ENCODE measurements at places on chromosomes 3 and 15.

DNA sequence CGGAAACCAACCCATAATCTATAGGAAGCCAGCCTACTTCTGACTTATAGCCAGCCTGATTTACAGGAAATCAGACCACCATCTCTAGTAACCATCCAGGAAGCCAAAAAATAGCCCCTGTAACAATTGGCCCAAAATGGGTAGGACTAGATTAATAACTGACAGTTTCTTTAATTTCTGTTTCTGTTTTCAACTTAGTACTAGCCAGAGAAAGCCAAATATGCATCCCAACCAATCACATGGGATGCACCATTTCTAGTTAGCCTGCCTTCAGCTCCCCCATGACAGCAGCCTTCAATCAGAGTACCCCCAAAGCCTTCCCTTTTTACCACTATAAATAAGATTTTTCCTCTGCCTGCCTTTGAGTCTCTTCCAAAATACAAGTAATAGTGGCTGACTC is 239.1 kb upstream of the GADL1 start:
- no peak for DNase-seq

DNA sequence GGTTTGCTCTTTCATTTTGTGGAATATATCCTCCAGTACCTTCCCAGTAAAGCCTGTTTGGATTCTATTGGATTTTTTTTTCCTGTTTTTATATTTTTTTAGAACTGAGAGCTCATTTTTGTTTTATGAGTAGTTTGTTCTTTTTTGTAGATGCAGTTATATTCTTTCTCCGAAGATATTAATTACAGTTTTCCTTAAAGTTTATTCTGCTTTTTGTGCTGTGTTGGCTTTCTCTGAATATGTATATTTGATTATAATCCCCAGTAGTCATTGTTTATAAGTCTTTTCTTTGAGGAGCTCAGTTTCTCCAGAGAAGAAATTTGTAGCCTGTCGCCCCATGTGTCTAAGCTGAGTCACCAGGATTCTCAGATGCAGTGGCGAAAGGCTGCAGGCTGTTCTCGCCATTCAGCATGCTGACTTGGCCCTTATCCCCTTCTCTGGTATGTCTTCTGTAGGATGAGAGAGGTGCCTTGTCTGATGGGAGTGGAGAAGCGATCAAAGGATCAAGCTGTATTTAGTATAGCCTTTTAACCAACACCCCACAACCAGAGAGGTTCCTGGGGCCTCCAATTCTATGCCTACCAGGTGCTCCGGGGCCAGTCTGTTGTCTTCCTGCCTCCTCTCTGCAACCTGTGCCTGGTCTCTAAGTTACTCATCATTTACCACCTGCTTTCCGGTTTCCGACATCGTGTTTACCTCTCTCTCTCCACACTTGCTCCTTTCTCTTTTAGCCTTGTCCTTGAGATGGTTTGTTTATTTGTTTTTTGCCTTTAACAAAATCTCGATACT is 31.7 kb upstream of the MFSD1 start:
- DNase-seq: no peak

GRCh38 chr15:51475736-51476135 is 134.3 kb downstream of the GLDN start:
- no peak for DNase-seq

- DNase-seq: no peak
These were observed 11.1 kb downstream of the RAD18 start for GRCh38 chr3:8952130-8952529.

- DNase-seq: no peak
These were observed 13.9 kb downstream of the NLGN1 start for GRCh38 chr3:173411375-173411973.

DNA sequence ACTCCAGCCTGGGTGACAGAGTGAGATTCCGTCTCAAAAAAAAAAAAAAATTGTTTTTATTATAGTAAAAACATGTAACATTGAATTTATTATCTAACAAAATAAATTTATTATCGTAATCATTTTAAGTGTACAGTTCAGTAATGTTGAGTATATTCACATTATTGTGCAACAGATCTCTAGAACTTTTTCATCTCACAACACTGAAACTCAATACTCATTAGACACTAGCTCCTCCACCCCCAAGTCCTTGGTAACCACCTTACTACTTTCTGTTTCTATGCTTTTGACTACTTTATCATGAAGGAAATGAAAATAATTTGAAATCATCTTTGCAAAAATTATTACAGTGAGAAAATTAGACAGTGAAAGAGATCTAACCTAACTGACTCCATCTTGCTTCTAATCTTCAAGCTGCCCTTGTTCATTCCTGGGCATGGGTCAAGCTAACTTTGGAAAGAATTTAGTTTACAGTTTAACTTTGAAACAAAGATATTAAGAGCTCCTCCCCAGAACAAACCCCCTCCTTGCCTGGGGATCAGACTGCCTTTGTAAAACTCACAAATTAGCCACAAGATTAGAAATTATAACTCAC is 15.0 kb upstream of the FYCO1 start:
- no peak for DNase-seq

DNA sequence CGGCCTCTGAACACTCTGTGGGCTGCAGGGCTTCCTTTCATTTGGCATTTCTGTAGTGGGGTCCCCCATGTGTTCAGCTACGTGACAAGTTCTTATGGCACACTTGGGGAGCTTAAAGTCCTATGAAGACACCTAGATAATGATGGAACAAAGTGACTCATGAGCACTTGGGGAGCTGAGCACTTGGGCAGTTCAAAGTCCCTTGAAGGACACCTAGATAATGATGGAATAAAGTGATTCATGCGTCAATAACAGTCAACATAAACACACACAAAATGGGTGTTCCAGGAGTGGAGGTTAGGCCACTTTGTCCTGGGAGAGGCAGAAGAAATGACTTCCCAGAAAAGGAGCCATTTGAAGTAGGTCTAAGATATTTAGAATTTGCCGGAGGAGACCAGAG is 66.6 kb downstream of the LDHAL6B start:
- no peak for DNase-seq

DNA sequence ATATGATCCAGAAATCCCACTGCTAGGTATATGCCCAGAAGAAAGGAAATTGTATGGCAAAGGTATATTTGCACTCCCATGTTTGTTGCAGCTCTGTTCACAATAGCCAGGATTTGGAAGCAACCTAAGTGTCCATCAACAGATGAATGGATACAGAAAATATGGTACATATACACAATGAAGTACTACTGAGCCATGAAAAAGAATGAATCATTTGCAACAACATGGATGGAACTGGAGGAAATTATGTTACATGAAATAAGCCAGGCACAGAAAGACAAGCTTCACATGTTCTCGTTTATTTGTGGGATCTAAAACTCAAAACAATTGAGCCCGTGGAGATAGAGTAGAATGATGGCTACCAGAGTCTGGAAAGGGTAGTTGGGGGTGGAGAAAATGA is 55.5 kb upstream of the BDH1 start:
- DNase-seq: no peak

DNA sequence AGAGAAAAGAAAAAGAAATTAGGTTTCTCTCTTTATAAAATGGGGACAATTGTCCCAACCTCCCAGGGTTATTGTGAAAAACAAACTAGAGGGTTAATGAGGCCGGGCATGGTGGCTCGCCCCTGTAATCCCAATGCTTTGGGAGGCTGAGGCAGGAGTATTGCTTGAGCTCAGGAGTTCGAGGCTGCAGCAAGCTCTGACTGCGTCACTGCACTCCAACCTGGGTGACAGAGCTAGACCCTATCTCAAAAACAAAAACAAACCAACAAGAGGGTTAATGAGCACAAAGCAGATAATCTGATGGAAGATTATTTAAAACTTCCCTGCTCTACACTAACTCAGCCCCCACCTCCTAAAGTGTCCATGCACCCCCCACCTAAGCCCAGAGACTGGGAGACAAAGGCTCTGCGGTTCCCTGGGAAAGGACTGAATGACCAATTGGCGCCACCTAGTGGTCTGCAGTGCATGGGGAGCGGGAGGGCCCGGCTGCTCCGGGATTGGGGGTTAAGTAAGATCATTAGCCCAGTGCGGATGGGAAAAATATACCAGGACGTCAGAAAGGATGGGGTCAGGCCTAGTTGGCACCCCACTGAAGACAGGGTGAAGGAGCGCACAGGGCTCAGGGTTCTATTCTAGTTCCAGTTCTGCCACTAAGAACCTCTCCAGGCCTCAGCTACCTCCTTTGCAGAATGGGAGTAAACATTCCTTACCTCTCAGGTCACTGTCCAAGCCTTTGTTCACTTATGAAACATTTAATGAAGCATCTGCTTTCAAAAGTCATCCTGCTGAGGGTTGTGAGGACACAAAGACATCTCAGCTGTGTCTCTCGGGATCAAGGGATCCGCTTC is 15.6 kb downstream of the PIF1 start:
- DNase-seq: peak; percentile 41

- no peak for DNase-seq
These were observed 19.3 kb downstream of the UBR1 start for GRCh38 chr15:43086551-43086950.

- no peak for DNase-seq
These were observed 148.1 kb upstream of the SLC24A5 start for GRCh38 chr15:47972738-47973137.

DNA sequence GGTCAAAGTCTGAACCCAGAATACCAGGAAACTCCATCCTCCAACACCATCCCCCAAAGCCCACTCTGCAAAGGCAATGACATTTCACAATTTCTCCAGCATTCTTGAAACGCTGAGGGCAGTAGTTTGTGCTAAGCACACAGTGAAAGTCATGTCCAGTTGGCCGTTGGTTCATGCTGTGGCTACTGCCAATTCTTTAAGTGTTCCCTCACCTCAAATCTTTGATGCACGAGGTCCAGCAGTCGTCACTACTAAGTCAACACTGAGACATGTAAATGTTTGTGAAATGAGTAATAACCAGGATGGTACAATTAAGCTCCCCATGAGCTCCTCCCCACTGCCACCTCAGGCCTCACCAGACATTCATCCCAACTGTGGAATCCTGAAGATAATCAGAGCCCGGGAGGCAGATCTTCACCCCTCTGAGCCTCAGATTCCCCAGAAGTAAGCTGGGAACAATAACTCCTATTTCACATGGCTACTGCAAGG is 7.0 kb downstream of the SUCLG2 start:
- no peak for DNase-seq

DNA sequence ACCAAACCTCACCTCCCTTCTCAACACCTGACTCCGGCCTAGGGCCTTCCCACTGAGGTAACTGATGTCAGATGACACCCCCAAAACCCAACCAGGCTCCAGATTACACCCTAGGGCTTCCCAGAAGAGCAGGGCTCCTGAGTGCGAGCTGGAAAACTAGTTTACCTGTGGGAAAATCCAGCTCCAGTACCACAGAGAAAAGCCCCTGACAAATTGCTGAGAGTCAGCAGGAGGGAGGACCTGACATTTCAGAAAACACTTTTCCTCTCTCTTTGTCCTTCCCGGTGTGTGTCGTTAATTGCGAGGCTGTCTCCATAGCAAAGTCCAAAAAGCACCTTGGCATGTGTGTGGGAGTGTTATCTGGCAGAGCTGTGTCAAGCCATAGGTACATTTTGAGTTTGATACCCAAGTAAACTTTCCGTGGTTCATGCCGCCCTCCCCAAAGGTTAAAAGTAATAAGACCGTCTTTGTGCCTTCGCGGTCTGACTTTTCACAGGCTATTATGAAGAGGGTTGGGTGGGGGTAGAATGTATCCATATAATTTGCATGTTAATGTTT is 79.8 kb upstream of the FNDC3B start:
- DNase-seq: no peak

DNA sequence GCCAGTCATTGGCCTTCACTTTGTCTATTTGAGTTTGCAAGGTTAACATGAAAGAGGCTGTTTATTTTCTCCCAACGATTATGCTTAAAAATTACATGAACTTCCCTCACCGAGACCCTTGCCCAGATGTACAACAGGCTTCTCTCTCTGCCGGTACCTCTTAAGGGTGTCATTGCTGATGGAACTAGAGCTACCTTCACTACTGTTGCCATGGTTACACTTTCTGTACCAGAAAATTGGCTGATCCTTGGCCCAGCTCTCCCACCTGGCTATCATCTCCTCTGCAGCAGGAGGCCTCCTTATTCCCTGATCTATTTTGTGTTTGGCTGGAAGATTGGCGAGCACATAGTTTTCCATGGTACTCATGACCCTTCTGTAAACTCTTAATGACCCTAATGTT is 24.0 kb upstream of the LIPC start:
- DNase-seq: no peak

- DNase-seq: no peak
These were observed 103.8 kb upstream of the CHRM5 start for GRCh38 chr15:33864360-33865075.

DNA sequence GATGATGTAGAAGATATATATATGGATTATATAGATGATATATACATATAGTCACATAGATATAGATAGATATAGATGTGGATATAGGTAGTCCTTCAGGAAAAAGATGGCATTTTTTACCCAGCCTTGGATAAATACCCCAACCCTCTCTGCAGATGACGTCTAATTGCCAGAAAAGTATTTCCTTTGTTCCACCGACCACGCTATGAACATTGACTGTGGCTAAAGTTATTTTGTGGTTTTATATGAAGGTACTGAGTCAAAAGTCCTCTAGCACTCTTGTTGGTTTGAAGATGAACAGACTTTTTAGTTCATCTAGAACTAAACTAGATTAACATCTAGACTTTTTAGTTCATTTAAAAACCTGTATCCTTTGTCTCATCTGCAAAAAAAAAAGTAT is 207.7 kb downstream of the PLOD2 start:
- DNase-seq: no peak

DNA sequence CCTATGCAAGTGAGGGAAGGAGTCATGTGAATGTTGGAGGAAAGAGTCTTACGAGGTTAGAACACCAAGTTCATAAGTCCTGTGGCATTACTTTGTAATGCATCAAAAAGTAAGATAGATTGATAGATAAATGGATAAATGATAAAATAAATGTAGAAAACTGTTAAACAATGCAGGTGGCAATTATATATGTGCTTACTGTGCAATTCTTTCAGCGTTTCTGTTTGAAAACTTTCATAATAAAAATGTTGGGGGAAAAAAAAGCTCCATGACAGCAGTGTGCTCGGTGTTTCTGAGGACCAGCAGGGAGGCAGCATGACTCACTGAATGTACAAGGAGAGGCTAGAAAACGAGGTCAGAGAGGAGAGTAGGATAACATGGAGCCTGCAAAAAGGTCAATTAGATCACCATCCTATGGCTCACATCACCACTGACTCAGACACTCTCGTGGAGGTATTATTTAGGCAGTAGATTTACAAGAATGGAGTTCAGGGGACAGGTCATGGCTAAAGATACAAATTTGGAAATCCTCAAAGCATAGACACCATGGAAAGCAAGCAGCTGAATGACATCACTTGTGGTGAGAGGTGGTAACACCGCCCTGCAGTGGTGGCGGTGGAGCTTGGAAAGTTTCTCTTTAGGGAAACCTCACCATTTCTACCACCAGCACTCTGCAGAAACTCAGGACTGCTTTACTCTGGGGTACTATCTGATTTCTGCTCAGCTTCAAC is 219.8 kb downstream of the CTNNB1 start:
- DNase-seq: no peak

All from CMK (cell line).